SJSA1 (cell line): ENCODE measurements at places on chromosomes 3 and 15.

- DNase-seq: no peak
Measured at GRCh38 chr15:74397239-74398068, 30.0 kb upstream of the CYP11A1 start.

- no peak for DNase-seq
Measured at GRCh38 chr3:56806407-56806806, 4.7 kb upstream of the ARHGEF3 start.

GRCh38 chr3:34449305-34449704, 650.9 kb downstream of the PDCD6IP start:
- no peak for DNase-seq

- DNase-seq: no peak
Measured at GRCh38 chr15:41573396-41573795, 14.4 kb downstream of the TYRO3 start.

DNA sequence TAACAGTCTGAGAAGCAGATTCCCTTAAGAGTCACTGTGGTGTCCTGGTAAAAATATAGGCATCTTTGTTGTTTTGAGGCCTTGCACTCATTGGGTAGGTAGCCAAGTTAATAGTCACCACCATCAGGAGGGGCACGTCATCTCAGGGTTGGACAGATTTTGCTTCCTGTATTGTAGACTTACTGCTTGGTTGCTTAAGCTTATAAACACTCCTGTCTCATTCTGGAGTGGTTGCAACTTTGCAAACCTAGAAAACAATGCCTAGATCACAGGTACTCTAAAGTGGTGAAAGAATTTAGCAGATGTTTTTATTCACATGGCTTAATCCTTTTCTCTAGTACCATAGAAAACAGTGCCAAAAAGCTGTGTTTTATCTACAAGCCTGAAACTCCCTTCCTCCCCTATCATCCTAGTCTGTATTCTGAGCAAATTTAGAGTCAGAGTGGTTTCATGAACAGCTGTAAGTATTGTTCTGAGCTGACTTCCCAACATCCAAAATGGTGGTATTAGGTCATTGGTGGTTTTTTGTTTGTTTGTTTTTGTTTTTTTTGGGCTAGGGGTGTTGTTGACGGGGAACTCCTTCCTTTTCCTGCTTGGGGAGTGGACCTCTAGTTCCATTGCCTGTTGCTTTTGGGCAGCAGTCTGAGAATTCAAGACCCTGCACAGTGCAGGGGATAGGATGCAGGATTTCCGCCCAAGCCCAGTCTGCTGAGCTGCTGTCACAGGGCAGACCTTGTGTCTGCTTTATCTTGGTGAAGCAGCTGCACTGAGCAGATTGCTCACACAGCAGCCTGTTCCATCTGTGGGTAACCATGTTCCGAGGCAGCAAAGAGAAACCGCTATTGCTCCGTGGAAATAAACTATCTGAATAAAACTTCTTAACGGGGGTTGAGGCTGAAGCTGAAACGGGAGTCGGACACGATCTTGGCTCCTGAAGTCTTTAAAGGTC, 202.0 kb downstream of the AKAP13 start:
- DNase-seq: no peak

- DNase-seq: no peak
Measured at GRCh38 chr3:30349507-30349906, 256.9 kb upstream of the TGFBR2 start.

- no peak for DNase-seq
Measured at GRCh38 chr15:78726870-78727551, 84.3 kb downstream of the ADAMTS7 start.

- no peak for DNase-seq
Measured at GRCh38 chr15:65334586-65335231, 30.2 kb downstream of the RNU5B-1 start.

DNA sequence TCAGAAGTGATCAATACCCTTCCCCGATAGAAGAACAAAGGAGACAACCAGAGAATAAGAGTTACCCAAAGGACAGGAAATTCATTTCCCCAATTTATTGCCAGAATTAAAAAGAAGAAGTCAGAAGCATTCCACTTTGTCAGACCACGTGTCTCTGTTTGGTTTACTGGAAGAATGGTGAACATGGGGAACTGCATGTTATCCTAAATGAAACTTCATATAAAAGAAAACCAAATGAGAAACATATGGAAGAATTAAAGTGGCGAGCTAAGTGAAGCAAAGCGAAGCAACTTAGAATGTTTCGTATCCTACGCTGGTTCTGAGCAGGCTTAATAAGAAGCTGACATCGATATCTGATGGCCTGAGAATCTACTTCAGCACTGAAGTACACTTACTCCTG, 190.7 kb downstream of the MAGI1 start:
- no peak for DNase-seq

- DNase-seq: no peak
Measured at GRCh38 chr3:10628891-10629670, 123.7 kb upstream of the ATP2B2 start.

DNA sequence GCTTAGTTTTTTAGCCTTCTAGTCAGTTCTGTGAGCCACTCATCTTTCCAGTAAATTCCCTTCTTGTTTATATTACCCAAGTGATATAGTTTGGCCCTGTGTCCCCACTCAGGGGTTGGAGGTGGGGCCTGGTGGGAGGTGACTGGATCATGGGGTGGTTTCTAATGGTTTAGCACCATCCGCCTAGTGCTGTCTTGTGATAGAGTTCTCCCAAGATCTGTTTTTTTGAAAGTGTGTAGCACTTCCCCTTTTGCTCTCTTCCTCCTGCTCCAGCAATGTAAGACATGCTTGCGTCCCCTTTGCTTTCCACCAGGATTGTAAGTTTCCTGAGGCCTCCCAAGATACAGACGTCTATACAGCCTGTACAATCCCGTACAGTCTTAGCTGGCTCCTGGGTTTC, 53.7 kb upstream of the INO80 start:
- no peak for DNase-seq

DNA sequence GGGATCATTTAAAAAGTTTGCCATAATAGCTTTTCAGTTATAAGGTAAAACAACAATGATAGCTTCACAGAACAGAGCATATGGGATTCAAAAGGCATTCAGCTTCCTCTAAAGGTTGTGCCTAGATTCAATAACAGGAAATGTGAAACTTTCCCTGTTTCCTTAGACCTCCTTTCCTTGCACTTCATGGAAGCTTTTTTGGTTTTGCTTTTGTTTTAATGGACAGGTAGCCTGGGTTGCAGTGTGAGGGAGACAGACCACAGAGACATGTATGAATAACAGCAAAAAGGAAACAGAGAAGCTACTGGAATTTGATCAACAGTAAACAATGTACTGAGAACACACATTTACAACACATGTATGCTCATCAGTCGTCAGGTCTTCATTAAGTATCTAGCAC, 2.3 kb upstream of the TNFAIP8L3 start:
- no peak for DNase-seq

- no peak for DNase-seq
Measured at GRCh38 chr3:134608771-134609435, 41.9 kb downstream of the KY start.

DNA sequence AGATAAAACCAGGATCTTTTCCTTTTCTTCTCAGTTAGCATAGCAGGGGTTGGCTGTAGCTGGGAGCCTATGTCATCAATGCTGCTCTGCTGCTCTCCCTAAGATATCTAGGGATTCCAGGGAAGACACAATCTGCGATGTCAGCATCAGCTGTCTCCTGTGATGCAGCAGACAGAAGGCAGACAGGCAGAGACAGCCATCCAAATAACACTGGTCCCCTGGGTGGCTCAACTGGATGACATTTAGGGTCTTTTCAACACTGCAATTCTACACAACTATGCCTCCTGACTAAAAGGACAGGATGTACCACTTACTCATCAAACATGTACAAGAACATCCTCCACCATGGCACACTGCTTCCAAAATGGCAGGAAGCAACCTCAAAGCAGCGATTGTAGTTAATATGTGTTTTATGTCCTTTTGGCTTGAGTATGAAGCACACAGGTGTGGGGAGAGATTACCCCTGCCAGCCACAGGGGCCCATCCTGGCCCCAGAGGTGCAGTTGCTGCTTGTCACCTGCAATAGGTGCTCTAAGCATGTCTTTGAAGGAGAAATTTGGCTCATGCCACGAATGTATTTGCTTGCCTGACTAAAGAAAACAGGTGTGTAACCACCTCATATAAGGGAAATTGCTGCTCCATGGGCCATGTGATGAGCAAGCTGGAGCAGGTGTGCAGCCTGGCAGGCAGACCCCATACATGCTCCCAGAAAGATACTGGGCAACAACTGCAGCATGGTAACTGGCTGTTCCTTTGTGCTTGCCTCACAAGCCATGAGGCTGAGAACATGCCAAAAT, 357.8 kb downstream of the VPS13C start:
- DNase-seq: no peak

GRCh38 chr3:144109944-144110343, 138.3 kb downstream of the DIPK2A start:
- no peak for DNase-seq

DNA sequence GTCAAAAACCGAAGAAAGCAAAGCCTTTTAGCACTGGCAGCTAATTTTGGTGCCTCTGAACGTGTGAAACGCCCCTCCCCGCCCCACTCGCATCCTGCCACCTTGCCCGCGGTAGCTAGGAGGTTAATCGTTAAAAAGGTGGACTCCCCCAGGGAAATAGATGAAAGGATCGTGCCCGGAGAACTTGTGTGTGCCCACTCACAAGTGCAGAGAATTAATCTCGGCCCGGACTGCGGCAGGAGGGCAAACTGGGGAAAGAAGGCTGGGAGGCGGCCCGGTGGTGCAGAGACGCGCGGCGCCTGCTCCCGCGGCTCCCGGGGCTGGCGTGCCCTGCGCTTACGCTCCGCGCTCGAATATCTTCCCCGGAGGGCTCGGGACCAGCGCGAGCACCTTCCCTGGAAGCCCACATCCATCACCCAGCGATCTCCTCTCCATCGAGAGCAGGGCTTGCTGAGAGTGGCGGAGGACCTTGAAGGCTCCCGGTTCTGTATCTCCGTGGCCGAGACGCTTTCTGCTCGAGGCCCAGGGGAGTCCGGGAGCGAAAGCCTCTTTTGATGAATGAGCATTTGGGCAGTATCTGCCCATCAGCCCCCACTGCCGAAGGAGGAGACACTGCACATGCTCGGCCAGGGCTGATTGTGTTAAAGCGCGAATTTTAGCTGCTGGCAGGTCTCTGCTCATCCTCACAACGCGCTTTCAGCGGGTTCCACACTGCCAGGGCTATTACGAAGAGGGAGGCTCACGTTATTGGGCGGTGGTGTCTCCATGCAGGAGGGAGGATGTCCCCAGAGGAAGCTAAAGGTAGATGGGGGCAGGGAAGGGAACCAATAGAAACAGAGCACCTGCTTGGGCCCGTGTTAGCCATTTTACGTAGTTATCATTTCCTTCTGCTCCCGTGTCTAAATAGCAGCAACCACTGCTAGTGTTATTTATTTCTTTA, 1.3 kb upstream of the SPTSSB start:
- DNase-seq: peak; percentile 31

GRCh38 chr3:190208196-190208595, 87.5 kb upstream of the P3H2 start:
- DNase-seq: no peak

DNA sequence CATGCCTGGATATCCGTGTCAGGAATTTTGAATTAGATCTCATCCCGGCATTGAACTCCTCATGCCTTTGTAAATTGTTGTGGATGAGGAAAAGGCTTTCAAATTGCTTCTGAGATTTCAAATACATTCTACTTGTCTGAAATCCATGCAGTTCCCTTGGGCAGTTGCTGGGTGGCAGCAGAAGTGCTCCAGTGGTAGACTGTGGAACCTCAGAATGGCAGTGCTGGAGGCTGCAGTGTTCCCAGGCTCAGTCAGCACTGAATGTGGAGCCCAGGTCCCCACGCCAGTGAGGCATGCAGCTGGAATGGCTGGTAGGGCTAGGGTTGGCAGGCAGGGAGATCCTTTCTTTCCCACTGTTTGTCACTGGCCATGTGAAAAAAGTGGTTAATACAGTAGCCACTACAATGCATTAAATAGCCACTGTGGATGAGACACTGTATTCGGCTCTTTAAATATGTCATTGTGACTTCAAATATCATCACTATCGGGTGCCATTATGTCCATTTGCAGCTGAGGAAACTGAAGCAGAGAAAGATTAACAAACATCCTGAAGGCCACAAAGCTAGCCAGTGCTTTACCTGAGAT, 98.6 kb downstream of the TPRG1 start:
- peak; percentile 70 for DNase-seq

GRCh38 chr3:37963635-37964034, 27.0 kb upstream of the VILL start:
- no peak for DNase-seq

GRCh38 chr3:186308549-186308948, 53.5 kb downstream of the DGKG start:
- no peak for DNase-seq

- DNase-seq: no peak
Measured at GRCh38 chr15:67037694-67038093, 27.7 kb upstream of the SMAD3 start.

DNA sequence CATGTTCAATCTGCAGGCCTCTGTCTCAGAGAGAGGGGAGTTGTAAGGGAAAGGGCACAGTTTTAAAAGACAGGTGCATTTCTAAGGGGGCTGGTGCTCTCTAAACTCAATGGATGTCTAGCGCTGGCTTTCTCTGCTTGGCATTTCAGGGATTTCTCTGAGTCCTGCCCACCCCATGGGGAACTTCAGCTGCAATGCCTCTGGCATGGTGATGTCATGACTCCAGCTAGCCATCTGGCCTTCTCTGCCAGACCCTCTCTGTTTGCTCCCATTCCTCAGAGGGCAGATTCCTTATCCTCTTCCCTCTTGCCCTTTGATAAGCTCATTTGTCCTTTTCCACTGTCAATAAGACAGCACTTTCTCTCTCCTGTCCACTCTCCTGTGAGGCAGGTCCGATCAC, 40.8 kb downstream of the RPLP1 start:
- DNase-seq: no peak

DNA sequence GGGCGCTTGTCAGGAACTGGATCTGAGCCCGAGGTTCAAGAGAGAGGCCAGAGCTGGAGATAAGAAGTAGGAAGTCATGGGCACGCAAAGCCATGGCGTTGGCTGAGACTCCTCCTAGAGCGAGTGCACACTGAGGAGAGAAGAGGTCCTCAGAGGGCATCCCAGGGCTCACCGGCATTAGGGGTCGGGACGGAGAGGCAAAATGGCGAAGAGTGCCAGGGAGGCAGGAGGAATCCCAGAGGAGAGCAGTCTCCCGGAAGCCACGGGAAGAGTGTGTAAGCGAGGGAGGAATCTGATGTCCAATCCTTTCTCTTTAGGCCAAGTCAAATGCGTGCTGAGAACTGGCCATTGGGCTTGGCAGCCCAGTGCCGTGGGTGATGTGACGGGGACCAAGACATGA, 24.0 kb downstream of the EFCC1 start:
- DNase-seq: no peak

DNA sequence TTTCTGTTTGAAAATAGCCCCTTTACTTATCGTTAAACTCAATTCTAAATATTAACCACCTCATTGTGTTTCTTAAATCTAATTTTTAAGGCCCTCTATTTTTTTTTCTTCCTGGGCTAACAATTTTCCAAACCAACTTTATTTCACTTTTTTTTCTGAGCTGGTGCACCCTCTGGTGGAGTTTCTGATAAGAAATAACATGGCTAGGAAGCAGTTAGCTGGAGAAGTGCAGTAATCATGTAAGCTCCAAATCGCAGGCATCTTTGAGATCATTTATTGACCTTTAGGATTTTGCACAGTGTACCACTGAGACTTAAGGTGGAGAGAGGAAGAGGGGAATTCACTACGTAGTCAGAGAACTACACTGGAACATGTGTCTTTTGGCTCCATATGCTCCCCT, 6.4 kb downstream of the TMEM207 start:
- no peak for DNase-seq
